ENCODE measurements at places on chromosomes 16 and 17.

GRCh38 chr16:89784406-89784805 lies 32.0 kb downstream of the FANCA start:
- DNase-seq, result peak; percentile 21

- no peak for DNase-seq
Measured at GRCh38 chr17:57756951-57757350, 11.9 kb upstream of the CCDC182 start.

DNA sequence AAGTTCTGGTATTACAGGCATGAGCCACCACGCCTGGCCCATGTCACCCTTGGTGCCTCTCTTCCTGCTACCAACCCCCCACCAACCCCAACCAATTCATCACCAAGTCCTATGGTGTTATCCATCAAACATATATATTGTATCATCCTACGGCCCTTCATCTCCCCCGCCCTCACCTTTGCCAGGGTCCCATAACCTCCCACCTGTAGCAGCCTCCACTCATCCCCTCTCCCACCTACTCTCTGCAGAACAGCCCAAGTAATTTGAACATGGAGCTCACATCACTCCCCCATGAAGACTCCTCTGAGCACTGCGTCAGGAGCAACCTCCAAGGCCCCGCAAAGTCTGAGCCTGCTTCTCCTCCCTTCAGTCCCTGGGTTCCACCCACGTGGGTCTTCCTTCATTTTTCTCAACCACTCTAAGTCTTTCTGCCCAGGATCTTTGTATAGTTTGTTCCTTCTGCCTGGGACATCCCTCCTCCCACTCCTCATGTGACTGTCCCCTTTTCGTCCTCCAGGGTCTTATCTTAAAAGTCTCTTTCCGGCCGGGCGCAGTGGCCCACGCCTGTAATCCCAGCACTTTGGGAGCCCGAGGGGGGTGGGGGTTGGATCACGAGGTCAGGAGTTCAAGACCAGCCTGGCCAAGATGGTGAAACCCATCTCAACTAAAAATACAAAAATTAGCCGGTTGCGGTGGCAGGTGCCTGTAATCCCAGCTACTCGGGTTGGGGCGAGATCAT lies 7.0 kb upstream of the HID1 start:
- no peak for DNase-seq

- DNase-seq, result no peak
Measured at GRCh38 chr17:78263063-78263735, 31.8 kb downstream of the TMEM235 start.

DNA sequence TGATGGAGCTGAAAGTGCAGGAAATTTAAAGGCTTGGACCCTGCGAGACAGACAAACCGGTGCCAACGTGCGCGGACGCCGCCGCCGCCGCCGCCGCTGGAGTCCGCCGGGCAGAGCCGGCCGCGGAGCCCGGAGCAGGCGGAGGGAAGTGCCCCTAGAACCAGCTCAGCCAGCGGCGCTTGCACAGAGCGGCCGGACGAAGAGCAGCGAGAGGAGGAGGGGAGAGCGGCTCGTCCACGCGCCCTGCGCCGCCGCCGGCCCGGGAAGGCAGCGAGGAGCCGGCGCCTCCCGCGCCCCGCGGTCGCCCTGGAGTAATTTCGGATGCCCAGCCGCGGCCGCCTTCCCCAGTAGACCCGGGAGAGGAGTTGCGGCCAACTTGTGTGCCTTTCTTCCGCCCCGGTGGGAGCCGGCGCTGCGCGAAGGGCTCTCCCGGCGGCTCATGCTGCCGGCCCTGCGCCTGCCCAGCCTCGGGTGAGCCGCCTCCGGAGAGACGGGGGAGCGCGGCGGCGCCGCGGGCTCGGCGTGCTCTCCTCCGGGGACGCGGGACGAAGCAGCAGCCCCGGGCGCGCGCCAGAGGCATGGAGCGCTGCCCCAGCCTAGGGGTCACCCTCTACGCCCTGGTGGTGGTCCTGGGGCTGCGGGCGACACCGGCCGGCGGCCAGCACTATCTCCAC lies at the start of gene NOG:
NOG (plus strand) TSS at position 54 of the 674 bp plus-strand sequence; CDS start at position 579, 525 bp downstream.
- DNase-seq, result no peak

DNA sequence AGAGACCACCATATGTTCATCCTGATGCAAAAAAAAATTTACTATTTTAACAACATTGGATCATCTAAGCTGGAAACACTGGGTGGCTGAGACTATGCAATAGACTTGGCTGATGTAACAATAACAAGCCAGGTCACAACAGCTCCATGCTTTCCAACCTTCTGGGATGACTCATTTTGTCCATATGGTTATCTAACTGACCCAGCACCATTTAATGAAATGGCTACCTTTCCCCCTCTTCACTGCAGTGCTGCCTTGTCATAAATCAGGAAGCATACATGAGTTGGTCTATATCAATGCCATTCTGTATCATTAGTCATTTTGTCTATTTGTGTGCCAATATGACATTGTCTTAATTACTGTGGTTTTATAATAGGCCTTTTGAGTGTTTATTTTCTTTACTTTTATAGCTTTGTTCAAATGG lies 217.6 kb upstream of the KCNJ16 start:
- DNase-seq, result no peak

DNA sequence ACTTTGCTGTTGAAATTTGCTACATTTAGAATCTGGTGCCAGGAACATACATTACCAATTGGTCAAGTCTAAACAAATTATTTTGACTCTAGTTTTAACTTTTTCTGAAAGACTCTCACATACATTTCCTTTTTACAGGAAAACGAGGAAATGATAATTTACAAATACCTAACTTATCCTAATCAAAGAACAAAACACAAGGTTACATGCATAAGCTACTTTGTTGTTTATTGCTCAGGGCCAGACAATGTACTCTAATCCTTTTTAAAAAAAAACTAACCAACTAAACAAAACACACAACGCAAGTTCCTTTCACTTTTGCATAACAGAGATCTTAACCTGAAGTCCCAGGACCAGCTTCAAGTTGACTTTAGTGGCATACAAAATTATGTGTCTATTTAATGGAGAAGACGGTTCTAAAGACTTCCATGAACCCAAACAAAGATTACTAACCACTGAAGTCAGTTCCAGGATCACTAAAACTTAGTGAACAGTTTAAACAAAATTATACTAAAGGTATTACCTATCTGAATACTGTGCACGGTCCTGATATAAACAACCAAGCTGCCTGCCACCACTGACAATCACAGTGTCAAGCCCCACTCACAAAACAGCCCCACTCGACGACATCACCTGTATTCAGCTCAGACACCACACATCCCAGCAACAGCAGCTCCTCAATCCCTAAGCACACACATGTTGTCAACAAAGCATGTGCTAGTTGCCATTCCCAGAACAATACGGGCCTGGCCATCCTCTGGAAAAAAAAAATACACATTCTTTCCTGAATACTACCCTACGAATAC lies 1.9 kb downstream of the ZNF652 start:
- peak; percentile 24 for DNase-seq

GRCh38 chr17:54891176-54891821 lies 9.4 kb upstream of the TOM1L1 start:
- no peak for DNase-seq

DNA sequence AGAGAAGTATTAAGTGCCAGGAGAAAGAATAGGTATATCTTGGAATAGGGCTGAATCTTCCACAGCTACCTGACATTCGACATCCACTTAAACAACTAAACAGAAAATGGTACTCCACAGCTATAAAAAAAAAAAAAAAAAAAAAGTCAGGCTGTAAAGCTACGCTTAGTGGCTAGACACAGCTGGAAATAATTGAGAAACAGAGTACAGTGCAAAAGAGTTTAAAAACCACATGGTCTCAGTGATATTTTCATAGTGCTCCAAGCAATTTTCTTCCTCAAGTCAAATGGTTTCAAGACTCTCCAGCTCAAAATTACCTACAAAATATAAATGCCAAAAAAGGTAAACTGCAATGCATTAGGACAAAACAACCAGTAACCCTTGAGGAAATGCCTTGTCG lies 607.1 kb downstream of the KCNJ2 start:
- DNase-seq, result no peak

GRCh38 chr17:8438441-8438840 lies 2.8 kb downstream of the NDEL1 start:
- DNase-seq, result no peak

- no peak for DNase-seq
Measured at GRCh38 chr16:79400462-79401149, 199.9 kb downstream of the MAF start.

DNA sequence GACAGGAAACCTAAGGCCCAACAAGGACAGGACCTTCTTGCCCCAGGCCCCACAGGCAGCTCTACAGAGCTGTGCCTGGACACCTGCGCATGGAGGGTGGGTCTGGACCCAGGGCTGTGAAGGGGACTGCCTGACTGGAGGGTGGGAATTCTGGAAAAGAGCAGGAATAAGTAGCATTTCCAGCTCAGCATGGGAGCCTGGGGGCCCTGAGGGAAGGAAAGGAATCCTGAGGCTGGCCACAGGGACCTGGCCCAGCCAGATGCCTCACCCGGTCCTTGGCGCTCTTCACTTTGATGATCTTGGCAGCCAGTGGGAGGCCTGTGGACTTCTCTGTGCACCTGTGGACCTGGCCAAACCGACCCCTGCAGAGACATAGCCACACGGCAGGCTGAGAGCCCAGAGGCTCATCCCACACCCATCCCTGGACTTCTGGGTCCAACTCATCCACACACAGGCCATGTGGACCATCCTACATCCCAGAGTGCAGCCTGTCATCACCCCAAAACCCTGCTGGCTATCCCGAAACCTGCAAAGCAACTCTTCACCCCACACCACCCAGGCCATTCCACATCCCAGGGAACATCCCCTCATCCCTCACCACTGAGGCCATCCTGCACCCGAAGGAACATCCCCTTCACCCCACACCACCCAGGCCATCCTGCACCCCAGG lies 18.7 kb downstream of the MYLK3 start:
- no peak for DNase-seq

- no peak for DNase-seq
Measured at GRCh38 chr16:21256636-21257035, 21.5 kb downstream of the CRYM start.

DNA sequence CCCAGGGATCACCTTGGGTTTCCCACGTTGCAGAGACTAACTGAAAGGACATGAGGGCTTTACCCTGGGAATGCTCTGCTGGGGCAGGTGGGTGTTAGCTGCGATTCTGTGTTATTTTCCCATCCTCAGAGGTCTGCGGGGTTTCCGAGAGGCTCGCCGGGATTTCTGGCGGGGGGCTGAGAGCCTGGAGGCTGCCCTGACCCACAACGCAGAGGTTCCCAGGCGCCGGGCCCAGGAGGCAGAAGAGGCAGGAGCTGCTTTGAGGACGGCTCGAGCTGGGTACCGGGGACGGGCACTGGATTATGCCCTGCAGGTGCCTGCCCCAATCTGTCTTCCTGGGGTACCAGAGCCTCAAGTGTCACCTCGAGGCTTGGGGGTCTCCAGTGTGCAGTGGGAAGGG lies 6.9 kb downstream of the ACAP1 start:
- DNase-seq, result no peak

GRCh38 chr17:57551321-57552079 lies 193.6 kb downstream of the CCDC182 start:
- no peak for DNase-seq

GRCh38 chr16:69474408-69474807 lies 50.0 kb downstream of the CYB5B start:
- no peak for DNase-seq

DNA sequence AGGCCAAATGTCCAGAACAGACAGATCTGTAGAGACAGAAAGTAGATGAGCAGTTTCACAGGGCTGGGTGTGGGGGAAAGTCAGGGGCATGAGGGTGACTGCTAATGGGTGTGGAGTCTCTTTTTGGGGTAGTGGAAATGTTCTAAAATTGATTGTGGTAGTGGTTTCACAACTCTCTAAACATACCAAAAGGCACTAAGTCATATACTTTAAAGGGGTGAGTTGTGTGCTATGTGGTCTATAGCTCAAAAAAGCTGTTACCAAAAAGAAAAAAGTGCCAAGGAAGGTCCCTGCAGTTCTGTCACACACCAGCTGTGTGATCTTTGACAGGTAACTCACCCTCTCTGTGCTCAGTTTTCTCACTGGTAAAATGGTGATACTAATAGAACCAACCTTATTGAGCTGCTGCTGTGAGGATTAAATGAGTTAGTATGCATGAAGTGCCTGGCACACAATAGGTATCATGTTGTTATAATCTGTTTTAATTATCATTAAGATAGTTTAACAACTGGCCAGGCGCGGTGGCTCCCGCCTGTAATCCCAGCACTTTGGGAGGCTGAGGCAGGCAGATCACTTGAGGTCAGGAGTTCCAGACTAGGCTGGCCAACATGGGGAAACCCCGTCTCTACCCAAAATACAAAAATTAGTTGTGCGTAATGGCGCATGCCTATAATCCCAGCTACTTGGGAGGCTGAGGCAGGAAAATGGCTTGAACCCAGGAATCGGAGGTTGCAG lies 10.3 kb downstream of the ITGAX start:
- DNase-seq, result no peak

GRCh38 chr17:5472511-5472910 lies 3.7 kb upstream of the DHX33 start:
- no peak for DNase-seq

- no peak for DNase-seq
Measured at GRCh38 chr17:14739656-14740431, 439.0 kb downstream of the HS3ST3B1 start.

GRCh38 chr16:66135421-66135831 lies 231.1 kb upstream of the CDH5 start:
- no peak for DNase-seq

GRCh38 chr16:2450535-2450934 lies 9.4 kb upstream of the TEDC2 start:
- DNase-seq, result no peak

DNA sequence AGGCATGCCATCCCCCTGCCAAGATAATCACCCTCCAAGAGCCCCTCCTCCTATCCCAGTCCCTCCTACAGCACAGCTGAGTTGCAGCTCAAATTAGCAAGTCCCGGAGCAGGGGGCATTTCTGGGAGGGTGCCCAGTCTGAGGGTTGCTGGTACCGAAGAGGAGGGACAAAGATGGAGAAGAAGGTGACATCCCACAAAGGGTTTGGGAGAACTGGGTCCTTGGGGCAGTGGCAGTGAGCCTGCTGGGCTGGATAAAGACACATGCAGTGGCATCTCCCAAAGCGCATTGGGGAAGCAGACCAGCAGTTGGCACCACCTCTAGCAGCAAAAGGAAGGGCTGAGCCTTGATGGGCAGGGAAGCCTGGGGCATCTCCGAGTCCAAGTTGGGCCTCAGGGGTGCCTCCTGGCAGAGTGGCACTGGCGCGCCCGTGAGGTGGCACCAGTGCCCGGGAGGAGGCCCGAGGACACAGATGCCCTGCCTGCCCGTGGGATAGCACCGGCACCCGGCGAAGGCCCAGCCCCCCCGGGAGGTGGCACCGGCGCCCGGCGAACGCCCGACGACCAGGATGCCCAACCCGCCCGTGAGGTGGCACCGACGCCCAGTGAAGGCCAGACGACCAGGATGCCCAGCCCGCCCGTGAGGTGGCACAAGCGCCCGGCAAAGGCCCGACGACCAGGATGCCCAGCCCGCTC lies 622 bp downstream of the TOM1L2 start:
- DNase-seq, result no peak

DNA sequence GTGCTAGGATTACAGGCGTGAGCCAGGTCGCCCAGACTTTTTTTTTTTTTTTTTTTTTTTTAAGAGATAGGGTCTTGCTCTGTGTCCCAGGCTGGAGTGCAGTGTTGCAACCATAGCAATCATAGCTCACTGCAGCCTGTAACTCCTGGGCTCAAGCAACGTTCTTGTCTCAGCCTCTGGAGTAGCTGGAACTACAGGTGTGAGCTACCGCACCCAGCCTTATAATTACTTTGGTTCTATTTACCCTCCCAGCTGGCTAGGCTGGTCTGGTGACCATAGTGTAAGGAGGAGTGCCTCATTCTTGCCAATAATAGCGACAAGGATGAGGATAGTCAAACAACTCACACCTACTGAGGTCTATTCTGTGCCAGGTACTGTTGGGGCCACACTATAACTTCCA lies 39.6 kb upstream of the USP7 start:
- no peak for DNase-seq
